ENCODE measurements at places on chromosomes 11 and 22.

DNA sequence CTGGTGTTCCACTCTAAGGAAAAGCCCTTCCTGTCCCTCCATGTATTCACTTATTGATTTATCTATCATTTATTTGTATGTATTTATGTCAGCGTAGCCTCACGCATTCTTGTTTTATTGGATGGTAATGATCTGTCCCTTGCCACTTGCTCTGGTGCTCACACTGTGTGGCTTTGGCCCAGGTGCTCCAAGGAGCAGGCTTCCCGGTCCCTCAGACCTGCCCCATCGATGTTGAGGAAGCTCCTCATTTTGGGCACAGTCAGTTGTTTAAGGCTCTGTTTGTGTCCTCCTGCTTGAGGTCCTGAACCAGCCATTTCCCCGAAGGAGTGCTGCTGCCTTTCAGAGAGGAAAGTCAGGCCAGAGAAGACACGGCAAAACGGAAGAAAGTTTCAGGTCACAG, 1485.4 kb downstream of the TBC1D22A start:
- DNase-seq = no peak

DNA sequence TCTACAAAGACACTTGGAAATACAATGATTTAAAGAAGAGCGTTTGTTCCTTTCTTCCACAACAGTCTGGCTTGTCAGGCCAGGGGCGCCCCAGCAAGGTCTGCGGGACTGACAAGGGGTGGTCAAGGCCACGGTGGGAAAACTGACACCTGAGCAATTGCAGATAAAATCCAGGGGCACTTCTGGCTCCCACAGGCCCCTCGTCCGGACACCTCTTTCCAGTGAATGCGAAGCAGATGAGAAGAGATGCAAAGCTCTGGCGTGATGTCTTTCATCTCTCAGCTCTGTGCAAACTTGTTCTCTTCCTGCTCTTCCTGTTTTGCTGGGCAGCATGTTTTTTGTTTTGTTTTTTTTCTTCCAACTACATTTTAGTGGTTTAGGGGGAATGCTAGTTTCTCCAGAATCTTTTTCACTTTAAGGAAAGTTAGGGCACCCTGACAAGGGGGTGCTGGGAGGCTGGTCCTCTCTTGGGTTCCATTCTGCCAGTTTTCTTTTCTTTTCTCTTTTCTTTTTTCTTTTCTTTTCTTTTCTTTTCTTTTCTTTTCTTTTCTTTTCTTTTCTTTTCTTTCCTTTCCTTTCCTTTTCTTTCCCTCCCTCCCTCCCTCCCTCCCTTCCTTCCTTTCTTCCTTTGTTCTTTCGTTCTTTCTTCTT, 11.1 kb upstream of the CBX6 start:
- DNase-seq = no peak

GRCh38 chr11:92269021-92269420, 44.4 kb downstream of the FAT3 start:
- DNase-seq = no peak

- DNase-seq = no peak
Observed at GRCh38 chr11:31160504-31161422, 208.8 kb downstream of the DCDC1 start.

DNA sequence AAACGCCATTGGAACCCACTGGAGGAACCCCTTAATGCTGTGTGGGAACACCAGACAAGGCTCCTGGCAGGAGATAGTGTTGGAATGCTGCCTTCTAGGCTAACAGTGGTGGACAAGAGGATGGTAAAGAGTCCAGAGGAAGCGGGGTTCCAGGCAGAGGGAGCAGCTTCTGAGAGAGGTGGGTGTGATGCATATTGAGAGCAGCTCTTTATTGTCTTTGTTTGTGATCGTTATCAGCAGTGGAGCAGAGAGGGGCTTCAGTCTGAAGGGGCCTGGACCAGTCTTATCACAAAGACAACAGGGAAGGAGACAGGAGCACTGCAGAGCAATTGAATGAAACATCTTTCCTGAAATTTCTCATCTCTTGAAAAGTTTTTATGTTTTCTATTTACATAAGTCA, 106.8 kb upstream of the PLET1 start:
- DNase-seq = no peak

- no peak for DNase-seq
Observed at GRCh38 chr11:120386774-120387371, 50.7 kb downstream of the ARHGEF12 start.

DNA sequence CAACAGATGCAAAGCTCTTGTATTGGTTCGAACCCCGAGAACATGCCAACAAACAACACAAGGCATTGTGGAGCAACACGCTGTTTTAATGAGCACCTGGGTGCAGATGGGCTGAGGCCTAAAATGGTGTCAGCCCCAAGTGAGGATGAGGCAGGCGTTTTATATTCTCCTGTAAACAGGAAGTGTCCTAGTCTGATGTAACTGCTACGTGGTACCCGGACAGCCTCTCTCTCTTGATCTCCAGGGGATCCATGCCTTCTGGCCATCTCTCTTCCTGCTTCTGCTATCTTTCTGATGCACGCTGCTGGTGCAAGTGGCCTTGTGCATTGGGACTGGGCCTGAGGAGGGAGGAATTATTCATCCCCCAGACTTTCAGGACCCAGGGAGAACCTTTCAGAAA, 19.4 kb upstream of the VSTM5 start:
- DNase-seq = no peak

DNA sequence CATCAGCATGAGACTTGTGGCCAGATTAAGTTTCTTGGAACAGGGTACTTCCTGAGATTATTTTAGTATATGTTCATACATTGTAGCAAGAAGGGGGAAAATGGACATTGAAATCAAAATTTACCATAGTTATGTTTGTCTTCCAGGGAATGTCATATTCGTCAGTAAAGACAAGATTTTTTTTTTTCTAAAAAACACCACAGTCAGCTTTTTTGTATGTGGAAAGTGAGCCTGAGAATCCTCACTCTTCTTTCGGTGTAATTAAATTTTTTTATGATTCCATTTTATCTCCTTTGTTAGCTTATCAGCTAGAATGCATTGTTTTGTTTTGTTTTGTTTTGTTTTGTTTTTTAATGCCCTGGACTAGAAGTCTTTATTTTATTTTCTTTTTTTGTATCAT, 31.5 kb upstream of the LIPT2 start:
- no peak for DNase-seq

DNA sequence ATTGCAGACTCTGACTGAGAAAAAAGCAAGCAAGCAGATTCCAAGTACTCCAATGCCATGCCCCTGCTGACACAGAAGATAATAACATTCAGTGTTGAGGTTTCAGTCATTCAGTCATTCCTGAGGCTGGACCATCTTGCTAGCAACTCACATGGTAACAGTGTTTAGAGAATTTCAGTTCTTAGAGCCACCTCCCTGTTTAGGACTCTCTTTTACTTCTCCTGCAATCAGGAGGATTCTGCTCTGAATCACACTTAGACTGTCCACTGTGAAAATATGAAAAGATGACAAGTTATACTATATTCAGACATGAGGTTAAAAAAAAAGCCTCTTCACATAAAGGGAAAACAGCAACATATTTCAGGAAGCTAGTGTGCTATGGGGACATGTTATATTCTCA, 183.9 kb upstream of the CTSC start:
- DNase-seq = no peak

DNA sequence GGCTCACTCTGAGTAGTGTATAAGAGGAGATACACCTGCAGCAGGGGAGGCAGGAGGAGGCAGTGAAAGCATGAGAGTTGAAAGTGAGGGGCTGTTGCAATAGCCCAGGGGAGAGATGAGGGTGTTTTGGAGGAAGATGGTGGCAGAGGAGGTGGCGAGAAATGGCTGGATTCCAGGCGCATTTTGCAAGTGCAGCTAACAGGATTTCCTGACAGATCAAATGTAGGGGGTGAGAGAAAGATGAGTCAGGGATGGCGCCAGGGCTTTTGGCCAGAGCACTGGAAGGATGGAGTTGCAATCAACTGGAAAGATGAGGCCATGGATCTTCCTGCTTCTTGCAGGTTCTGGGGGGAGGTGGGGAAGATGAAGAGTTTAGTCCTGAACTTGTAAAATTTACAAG, 16.8 kb upstream of the TSPAN18 start:
- DNase-seq = no peak

- DNase-seq = no peak
Observed at GRCh38 chr11:32267679-32268187, 167.6 kb downstream of the WT1 start.

DNA sequence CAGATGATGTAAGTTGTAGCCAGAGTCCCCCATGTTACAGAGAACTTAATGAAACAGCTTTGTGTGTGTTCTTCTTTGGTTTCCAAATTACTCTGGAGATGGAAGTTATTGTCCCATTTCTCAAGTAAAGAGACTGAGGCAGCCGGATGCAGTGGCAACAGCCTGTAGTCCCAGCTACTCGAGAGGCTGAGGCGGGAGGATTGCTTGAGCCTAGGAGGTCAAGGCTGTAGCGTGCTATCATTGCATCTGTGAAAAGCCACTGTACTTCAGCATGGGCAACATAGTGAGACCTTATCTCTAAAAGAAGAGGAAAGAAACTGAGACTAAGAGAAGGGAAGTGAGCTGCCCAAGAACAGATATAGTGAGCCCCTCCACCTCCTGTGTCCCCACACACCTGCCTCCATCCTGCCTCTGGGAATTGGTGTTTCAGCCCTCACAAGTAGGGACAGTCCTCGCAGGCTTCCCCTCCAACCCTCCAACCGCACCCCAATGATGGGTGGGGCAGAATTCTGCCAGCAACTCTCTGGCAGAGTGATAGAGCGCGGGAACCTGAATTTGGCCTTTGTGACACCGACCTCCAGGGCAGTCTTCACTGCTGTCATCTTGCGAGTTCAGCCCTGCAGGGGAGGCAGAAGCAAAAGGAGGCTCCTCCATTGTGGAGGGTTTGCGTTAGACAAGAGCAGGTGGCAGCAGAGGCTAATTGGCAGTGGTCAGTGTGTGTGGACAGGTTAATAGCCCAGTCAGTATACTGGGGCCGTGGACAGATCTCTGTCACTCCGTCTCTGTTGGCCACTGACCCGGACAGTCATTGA, 1.6 kb downstream of the PDXP start:
- DNase-seq = no peak

DNA sequence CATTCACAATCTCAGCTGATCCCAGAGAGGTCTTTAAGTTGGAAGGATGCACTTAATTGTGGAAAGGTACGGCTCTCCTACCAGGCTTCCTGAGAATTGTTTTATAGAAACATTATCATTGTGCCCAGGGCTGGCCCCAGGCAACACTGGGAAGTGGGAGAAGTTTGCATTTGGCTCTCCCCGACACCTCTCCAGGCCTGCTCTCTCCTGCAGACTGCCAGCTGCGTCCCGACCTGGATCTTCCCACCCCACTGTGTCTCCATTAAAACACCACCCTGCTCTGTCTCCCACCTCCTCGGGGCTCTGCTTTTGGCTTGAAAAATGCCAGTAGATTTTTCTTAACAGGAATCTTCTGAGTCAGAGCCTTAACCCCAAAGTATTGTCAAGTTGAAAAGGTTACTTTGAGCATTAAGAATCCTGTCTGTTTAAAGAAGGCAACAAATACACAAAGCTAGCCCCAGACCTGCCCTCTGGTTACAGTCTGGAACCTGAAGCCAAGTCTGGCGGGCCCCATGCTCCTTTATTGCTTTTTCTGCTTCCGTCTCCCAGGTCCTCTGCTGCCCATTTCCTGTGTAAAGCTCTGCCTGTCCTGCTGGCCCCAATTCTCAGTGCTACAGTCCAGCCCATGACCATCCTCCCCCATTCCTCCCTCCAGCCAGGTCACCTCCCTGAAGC, 530.2 kb downstream of the SOX6 start:
- no peak for DNase-seq

- DNase-seq = no peak
Observed at GRCh38 chr11:120020981-120021380, 116.9 kb downstream of the TRIM29 start.

DNA sequence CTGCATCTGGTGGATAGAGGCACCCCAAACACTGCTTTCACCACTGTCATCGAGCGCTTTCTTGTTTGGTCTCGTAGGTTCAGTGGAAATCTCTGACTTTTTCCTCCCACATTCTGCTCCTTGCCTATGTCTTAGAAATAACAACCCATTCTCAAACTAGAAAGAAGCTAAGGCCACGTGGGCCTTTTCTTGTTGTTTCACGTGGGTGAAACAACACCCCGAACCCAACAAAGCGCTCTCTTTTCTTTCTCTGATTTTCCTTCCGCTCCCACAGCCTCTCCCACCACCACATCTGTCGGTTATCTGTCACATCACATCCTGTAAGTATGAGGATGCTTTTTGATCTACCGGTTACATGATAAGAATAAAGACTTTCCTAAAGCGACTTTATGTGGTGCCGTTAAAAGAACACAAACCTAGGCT, 77.1 kb downstream of the LINC01488 start:
- peak; percentile 42 for DNase-seq

DNA sequence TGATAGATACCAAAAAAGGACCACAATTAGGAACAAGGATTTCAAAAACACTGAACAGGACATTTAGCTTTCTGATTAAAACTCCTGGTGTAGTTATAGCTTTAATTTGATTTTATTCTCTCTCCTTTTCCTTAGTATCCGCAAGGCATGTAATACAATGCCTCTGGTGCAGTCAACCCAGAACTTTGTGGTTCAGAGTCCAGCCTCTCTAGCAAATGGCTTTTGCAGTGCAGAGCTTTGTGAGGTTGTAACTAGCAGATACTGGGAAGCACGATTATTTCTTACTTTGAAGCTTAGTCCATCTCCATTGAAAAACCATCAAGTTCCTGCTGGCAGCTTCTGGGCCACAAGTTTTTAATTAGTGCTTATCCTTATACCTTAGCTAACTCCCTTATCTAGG, 79.8 kb downstream of the GRIA4 start:
- no peak for DNase-seq

DNA sequence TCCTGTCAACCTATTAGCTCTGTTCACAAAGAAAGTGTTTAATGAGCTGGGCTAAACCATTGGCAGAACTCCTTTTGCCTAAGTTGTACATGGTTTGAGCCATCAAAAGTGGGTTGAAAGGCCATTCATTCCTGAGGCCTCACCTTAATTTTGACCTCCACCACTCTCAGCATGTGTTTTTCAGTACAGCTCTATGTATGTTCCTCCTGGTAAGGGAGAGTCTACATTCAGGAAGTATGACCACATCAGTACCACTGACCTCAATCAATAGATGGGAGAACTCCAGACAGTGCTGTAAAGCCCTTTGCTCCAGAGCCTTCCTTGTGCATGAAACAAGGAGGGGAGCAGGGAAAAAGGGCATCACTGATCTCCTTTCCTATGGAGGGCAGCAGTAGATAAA, 87.8 kb upstream of the CARD18 start:
- DNase-seq = no peak

GRCh38 chr11:88318017-88318416, 19.5 kb downstream of the CTSC start:
- DNase-seq = no peak

GRCh38 chr11:15672825-15673224, 558.1 kb downstream of the INSC start:
- no peak for DNase-seq

- no peak for DNase-seq
Observed at GRCh38 chr11:133385781-133386180, 146.5 kb downstream of the OPCML start.
